ENCODE measurements at places on chromosomes 1 and 21.

GRCh38 chr21:34830386-34831170 is 161.8 kb downstream of the CLIC6 start:
- no peak for DNase-seq

DNA sequence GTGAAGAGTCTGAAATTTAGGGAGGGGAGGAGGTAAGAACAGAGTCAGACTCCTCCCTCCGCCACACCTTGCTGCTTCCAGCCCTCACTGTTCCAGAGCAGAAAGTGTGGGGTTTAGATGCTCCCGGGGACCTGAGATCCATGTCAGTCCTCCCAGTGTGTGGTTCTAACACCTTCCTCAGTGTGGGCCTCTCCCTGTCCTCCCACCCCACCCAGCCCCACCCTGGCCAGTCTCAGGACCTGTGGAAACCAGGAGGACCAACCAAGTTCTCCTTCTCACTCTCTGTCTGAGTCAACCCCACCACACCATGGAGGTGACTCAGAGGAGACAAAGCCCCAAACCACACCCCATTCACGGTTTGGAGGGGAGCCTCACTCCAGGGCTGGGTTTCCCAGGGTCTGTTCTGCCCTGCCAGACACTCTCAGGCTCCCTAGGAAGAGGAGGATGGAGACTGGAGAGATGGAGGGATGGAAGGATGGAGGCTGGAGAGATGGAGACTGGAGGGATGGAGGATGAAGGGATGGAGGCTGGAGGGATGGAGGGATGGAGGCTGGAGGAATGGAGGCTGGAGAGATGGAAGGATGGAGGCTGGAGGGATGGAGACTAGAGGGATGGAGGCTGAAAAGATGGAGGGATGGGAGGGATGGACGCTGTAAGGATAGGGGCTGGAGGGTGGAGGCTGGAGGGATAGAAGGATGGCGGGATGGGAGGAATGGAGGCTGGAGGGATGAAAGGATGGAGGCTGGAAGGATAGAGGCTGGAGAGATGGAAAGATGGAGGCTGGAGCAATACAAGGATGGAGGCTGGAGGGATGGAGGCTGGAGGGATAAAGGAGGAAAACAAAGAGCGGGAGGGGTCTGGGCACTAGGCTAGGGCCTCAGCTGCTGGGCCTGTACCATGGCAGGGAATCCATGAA is 100.9 kb upstream of the RUNX3 start:
- no peak for DNase-seq

DNA sequence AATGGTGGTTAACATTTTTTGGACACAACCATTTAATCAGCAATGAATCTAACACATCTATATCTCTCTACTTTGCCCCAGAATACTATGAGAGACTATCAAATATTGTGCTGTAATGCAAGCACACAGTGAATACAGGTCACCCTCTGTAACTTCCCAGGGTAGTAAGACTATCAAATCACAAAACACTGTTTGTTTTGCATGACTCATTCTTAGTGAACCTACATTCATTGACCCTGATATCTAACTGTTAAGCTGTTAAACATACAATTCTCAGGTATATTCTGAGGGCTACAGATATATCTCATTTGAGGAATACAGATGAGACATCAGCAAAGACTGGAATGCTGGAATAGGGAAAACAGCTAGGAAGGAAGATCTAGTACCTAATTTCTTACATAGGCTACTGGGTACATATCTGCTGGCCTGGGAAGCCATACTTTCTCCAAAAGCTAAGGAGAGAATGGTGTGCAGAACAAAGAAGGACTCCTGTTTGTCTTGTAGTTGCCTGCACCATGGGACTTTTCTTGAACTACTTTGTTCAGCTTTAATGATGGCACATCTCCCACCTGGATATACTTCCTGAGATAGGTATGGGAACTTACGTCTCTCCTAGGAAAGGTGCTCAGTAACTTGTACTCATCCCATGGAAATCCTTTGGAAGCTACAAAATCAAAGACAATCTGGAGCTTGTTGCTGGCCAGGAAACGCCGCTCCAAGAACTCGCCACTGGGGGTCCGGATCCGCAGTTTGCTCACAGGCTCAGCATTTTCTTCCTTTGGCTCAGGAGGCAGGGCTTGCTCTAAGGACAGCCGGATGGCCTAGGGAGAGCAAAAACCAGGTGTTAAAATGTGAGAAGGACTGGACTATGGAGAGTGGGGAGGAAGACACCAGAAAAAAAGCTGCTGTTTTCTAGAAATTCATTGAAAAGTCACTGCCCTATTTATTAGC is 51.9 kb upstream of the DMRTA2 start:
- DNase-seq: no peak

- DNase-seq: no peak
These were observed 8.7 kb downstream of the SLAMF8 start for GRCh38 chr1:159835356-159835755.

- no peak for DNase-seq
These were observed 89.8 kb downstream of the ITPKB start for GRCh38 chr1:226649244-226649643.

DNA sequence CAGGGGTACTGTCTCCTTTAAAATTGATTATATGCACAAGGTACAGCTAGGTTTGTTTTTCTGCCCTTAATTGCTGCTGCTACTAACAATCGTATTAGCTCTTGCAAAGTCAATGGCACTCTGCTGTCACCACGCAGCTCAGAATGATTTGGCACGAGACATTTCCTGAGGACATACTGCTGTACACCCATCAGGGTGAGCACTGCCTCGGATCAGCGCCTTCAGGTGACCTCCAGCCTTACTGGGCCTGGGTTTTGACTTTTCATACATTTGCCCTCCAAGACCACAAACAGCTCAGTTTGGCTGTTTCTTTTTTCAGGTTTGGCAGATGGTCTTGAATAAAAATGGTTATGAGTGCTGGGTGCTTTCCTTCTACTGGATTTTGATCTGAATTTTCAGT is 110.9 kb downstream of the NTPCR start:
- DNase-seq: no peak

GRCh38 chr1:156203331-156203730 is 9.4 kb downstream of the SLC25A44 start:
- no peak for DNase-seq

DNA sequence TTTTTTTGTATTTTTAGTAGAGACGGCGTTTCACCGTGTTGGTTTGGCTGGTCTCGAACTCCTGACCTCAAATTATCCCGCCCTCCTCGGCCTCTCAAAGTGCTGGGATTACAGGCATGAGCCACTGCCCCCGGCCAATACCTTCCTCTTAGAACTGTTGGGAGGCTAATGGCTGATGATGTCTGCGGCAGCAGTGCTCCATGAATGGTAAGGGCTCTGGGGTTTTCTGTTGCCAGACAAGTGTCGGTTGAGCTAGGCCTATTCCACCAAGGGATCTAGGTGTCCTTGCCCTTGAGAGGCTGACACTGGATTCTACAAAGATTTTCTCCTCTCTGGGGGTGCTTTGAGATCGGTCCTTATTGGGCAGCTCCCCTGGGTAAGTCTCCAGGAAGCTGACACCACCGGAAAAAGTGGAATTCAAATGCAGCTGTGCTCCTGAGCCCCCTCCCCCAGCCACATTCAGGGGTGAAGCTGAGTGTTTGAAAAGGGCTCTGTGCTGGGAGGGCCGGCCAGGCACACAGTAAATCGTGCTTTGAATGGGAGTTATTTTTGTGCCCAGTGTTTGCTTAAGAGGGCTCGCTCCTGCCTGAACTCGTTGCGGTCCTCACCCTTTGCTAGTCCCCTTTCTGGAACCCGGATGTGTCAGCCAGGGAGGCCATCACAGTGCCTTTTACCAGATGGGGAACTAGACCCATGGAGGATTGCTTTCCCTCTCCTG is 5.2 kb downstream of the SOX13 start:
- no peak for DNase-seq

- DNase-seq: no peak
These were observed at the start of gene DMBX1 for GRCh38 chr1:46489638-46490405. Gene DMBX1, plus strand, starts transcription at chr1:46489836. Its CDS starts 17,175 bp downstream, at chr1:46507011.

- no peak for DNase-seq
These were observed at the start of gene FCRL3 for GRCh38 chr1:157700732-157701131. Gene FCRL3, minus strand, starts transcription at chr1:157700769. Its CDS starts 280 bp downstream, at chr1:157700489.

DNA sequence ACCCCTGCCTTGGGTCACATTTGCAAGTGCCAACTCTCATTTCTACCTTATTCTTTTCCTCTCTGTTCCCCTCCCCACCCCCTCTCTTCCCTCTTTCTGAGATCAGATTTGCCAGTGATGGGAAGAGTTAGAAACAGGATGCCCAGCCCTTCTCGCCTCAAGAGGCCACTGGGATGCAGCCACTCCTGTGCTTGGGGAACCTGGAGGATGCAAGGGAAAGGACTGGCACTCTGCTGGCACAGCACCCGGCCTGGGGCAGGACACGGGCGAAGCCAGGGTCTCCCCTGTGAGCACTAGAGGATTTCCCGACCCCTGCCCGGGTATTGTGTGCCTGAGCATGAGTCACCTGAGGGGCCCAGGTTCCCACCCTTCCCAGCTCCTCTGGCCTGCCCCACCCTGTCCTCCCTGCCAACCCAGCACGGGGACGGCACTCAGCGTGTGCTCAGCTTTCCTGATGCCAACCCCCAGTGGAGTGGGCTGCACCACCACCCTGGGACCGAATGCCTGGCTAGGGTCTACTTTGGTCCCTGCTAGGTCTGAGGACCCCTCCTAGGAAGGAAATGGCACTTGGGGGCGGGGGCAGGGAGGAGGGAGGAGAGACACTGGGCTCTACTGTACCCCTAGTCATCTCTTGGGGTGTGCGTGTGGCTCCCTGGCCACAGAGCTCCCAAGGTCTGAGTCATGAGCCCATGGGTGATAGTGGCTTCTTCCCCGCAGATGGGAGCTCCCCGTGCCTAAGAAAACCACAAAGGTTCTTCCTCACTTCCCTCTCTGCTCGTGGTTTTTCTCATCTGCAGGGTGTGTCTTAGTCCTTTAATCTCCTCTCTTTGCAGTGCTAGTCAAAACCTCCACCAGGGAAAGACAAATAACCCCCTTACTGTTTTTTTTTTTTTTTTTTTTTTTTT is 12.4 kb downstream of the LMNA start:
- DNase-seq: peak; percentile 99

- DNase-seq: no peak
These were observed 1.5 kb downstream of the AJAP1 start for GRCh38 chr1:4655674-4656532.
